Activated gamma-delta T cell (primary cell): ENCODE measurements at places on chromosomes 12 and 14.

- no peak for DNase-seq
Measured at GRCh38 chr14:66804141-66804540, 296.2 kb downstream of the GPHN start.

GRCh38 chr14:54438703-54439102, 2.5 kb downstream of the CNIH1 start:
- no peak for DNase-seq

GRCh38 chr12:3107954-3108353, 30.8 kb downstream of the TSPAN9 start:
- DNase-seq = no peak

GRCh38 chr12:73226593-73226992, 954.4 kb downstream of the TRHDE start:
- DNase-seq = no peak

DNA sequence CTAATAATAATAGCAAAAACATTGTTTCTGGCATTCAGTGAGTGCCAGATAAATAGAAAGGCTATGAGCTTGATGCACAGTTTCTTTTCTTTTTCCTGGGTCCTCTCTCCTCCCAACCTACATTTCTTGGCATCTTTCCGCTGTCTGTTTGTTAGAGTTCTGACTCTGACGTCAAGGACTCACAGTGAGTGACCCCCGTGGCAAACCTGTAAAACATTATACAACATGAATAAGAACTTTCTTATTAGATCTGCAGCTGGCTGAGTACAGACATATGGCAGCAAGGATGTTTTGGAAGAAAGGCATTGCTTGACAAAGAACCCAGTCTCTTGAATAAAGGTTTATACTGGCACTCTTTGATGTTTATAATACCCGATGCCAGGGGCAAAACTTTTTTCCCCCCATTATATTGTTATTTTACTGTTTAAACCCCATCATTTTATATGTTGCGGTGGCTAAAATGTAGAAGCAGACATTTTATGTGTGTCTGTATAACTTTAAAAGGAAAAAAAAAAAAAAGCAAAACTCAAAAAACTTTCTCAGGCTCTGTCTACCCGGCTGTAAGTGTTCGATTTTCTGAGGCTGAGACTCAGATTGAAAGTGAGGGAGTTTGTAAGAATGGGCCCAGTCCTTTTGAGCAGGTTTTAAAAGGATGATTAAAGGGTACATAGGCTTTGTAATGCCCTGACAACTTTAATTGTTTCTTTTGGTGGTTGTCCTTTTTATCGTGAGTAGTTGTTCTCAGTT, 159.3 kb downstream of the PDE3A start:
- no peak for DNase-seq

- DNase-seq = no peak
Measured at GRCh38 chr14:67919259-67920032, 99.9 kb downstream of the RAD51B start.
